MV-4-11 (cell line): ENCODE measurements at places on chromosomes 3 and 15.

DNA sequence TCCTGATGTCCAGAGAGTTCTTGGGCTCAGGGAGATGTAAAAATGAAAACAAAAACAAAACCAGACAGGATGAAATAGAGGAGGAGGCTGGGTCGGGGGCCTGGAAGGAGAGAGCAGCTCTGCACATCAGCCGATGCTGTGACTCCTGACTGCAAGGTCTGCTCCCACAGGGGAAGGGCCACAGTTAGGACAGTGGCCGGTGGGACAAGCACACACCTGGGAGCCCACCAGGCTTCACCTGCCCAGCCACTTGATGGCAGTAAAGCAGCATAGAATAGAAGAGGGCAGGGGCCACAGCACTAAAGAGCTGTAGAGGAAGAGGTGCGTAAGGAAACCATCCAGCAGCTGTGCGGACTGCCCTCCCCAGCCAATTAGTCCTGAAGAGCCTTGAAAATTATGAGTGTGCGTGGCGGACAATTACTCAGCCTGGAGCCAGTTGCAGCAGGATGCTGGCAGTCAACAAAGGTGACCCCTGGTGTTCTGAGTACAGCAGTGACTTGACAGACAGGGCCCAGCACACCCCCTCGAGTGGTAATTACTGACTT is 29.8 kb downstream of the ALS2CL start:
- peak; percentile 39 for DNase-seq

DNA sequence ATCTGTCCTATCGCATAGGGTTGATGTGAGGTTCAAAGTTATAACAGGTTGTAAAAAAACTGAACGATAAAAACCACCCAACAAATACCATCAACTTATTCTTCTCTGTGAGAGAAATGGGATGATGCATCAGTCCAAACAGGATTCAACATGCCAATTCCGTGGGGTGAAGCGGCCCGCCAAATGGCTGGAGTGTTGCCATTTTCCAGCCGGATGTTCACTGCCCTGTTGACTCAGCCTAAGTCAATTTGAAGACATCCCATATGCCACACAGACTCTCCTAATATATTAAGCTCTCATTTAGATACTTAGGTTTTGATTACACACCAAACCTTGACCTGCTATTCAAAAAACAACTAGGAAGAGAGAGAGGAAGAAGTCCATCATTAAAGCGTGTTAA is 311.1 kb downstream of the VPS13C start:
- DNase-seq: no peak

GRCh38 chr3:123421353-123422174 is 27.3 kb downstream of the ADCY5 start:
- no peak for DNase-seq

GRCh38 chr3:123431007-123431657 is 17.8 kb downstream of the ADCY5 start:
- no peak for DNase-seq

DNA sequence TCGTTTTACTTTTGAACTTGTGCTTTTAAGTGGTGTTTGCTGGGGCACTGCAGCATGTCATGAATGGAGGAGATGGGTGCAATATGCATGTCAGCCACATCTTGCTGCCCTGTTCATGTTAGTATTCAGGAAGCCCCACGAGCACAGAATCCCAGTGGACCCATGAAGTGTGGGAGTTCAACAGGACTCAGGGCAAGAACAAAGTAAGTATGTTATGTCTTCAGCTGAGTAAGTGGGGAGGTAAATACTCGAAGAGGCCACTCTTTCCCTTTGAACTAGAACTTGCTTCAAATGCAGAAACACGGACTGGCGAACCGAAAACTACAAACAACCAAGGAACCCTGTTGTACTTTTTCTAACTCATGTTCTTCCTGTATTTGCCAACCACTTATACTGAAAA is 23.4 kb downstream of the SOX14 start:
- no peak for DNase-seq

GRCh38 chr15:95866711-95867440 is 463.6 kb upstream of the NR2F2 start:
- DNase-seq: no peak

- no peak for DNase-seq
Observed at GRCh38 chr3:49868862-49869466, 742 bp downstream of the CAMKV start.

DNA sequence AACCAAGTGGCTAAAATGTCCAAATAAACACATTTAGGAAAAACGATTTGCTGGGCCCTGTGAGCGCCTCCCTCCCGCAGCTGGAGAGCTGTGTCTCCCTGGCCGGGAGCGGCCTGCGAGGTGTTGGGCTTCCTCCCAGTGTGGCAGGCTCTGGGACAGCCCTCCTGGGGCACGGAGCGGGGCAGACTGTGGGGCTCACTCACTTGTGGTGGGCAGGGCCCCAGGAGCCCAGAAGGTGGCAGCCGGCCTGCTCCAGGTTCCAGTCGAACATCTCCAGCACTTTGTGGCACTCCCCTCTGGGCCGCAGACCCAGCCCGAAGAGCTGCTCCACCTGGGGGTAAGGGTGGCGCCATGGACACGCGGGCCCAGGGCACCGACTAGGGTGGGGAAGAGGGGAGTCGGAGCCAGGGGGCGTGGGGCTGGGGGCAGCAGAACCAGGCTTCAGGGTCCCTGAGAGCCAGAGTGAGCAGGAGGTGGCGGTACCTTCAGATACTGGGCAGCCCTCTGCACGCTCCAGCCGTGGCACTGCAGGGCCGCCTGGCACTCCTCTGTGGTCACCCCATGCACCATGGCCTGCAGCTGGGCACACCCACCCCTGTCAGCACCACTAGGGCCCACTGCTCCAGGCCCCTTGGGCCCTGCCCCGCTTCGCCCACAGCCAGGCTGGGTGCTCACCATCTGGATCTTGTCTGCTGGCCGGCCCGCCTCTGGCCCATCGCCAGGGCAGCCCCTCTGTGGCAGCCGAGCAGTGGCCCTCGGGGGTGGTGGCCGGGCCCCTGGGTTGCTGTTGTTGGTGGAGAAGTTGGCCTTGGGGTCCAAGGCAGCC is 41.5 kb downstream of the TNK2 start:
- DNase-seq: no peak

- DNase-seq: peak; percentile 38
Observed at GRCh38 chr3:134857356-134857755, 62.3 kb downstream of the EPHB1 start.

DNA sequence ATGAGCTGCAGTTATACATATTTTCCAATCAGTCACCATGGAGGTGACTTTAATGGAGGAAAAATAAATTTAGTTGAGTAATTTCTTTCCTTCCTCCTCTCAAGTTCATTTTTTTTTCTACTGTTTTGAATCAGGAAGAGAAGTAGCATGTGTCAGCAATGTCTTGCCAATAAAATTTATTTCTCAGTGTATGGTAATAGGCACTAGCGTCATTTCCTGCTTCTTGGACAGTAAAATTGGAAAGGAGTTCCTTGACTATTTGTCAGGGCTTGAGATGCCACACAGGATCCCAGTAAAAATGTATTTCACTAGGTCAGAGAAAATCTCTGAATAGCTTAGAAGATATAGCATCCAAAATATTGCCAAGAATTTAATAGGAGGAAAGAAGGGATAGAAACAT is 605.9 kb downstream of the ROBO1 start:
- peak; percentile 6 for DNase-seq

DNA sequence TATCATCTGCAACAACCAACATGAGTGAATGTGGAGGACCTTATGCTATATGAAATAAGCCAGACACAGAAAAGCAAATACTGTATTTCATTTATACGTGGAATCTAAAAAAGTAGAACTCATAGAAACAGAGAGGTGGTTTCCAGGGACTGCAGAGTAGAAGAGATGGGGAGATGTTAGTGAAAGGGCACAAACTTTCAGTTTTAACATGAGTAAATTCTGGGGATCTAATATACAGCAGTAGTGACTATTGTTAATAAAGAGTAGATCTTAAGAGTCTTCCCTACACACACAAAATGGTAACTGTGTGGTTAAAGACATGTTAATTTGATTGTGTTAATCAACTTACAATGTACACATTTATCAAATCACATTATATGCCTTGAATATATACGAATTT is 20.9 kb upstream of the MELTF start:
- no peak for DNase-seq

GRCh38 chr3:23325466-23326065 is 122.4 kb downstream of the UBE2E2 start:
- no peak for DNase-seq

GRCh38 chr3:174639970-174640369 is 219.2 kb upstream of the NAALADL2 start:
- DNase-seq: no peak

GRCh38 chr3:188279502-188280335 is 125.8 kb downstream of the LPP start:
- no peak for DNase-seq
